NCI-H2171 treated with DMSO at 0.1 percent for 48 hours (cell line): ENCODE measurements at places on chromosomes 16 and 17.
A peak's percentile ranks its signal among the peaks of the same experiment; 100 is the strongest.

- no peak for DNase-seq
Observed at GRCh38 chr17:46097497-46097896, 95.7 kb downstream of the KANSL1 start.

GRCh38 chr17:56597495-56597990, 4.0 kb downstream of the NOG start:
- peak; percentile 24 for DNase-seq

- no peak for DNase-seq
Observed at GRCh38 chr16:78199325-78200022, 100.0 kb downstream of the WWOX start.

GRCh38 chr17:68184141-68184571, 63.7 kb upstream of the AMZ2 start:
- DNase-seq = no peak

DNA sequence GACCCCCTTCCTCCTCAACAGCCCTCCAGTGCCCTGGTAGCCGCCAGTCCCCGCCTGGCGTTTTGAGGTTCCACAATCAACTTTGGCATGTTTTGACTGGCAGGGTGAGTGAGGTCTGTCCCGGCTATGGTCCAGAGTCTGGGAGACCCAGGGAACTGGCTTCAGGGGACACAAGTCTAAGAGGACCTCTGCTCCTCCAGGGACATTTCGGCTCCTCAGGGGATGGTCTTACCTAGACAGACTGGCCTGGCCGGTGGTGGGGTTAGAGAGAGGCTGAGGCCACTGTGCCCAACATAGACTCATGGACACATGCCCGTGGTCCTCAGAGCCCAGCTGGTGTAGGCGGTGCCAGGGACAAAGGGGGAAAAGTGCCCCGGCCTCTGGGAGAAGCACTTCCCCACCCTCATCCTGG, 2.2 kb downstream of the TMC8 start:
- DNase-seq = no peak

- DNase-seq = no peak
Observed at GRCh38 chr16:66266436-66267291, 99.8 kb upstream of the CDH5 start.

DNA sequence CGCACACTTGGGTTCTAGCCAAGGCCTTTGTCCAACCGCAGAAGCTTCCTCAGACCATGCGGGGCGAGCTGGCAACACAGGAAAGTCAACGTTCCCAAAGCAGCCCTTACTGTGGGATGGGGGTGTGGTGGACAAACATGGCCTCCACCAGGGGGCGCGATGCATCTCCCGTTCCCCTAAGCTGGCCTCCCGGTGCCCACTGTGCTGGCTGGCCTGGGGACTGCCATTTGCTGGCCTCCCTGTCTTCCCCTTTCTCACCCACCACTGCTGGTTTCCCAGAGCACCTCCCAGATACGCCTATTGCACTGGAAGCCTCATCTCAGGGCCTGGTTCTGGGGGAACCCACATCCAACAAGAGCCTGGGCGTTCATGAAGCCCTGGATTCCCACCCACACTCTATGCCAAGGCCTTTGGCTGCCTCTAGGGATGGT, 145.3 kb downstream of the IRF8 start:
- no peak for DNase-seq

DNA sequence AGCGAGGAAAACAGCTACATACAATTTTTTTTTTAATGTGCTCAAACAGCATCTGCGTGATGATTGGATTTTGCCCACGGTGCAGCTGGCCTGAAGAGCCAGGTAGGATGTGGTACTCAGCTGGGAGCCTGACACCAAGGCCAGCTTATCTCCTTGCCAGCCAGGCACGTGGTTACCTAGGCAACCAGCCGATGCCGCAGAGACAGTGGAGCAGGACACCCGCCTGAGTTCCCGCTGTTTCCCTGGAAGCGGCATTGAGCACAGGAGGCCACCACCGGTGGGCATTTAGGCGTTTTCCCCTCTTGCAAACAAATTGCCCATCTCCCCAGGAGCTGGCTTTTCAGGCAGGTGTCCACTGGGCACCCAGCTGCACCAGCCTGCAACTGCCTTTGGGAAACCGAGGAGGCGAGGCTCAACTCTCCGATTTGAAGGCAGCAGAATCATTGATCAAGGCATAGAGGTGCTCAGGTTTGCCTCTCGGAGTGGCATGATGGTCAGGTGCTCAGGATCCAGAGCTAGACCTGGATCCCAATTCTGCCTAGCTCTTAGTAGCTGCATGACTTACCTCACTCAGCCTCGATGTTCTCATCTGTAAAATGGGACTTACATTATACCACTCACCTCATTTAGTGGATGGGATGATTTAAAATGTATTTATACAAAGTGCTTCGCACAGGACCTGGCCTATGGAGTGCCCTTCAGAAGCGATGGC, 137.5 kb upstream of the PLCG2 start:
- peak; percentile 88 for DNase-seq

DNA sequence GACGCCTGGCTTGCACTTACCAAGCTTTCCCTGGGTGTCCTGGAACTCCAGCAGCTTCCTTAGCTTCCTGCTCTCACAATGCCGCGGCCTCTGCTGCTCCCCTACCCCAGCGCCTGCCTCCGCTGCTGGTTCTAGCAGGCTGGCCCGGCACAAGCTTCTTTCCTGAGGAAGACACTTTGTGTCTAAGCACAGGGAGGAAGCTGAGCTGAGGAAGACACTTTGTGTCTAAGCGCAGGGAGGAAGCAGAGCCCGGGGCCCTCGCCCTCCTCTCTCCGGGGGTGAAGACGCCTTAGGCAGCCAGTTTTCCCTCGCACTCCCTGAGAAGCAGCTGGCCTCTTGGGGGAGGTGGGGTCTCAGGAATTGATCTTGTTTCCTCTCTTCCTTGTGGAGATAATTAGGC, 64.9 kb downstream of the PLD6 start:
- no peak for DNase-seq

DNA sequence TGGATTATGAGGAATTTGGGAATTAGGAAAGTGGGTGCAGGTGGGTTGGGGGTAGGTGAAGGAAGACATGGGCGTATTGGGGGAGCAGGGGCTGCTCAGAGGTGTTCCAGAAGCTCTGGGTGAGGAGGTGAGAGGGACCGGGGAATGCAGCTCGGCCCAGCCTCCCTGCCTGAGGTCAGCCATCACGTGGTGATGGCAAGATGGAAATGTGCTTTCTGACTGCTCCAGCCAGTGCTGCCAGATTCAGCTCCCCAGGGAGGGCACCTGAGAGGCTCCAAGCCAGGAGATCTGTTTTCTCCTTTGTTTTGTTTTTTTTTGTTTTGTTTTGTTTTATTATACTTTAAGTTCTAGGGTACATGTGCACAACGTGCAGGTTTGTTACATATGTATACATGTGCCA, 35.2 kb upstream of the STH start:
- DNase-seq = peak; percentile 68
